Activated CD4-positive, CD25-positive, alpha-beta regulatory T cell (primary cell): ENCODE measurements at places on chromosomes 1 and 21.

DNA sequence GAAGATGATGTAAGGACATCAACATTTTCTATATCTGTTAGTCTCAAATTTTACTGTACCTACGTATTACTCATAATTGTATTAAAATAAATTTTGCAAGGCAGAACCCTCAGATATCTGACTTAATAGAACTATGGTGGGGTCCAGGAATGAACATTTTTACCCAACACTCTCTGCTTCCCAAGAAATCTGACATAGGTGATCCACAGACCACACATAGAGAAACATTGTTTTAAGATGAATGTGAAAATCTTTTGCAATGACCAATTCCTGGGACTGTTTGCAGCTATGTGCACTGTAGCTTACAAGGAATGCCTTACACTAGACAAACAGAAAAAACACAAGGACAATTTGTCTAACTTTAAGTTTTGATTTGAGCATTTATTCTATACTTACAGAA is 645.6 kb upstream of the ADGRL2 start:
- no peak for DNase-seq

DNA sequence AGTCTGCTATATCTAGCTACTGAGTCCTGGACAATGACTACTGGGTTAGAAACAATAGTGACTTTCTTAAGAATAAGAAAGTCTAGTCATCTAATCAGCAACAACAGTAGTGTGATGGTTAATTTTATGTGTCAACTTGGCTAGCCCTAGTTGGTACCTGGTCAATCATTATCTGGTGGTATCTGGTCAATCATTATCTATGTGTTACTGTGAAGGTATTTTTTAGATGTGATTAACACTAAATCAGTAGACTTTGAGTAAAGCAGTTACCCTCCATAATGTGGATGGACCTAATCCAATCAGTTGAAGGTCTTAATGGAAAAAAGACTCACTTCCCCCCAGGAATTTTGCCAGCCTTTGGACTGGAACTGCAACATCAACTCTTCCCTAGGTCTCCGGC is 312.6 kb downstream of the SIPA1L2 start:
- DNase-seq = no peak

- DNase-seq = no peak
Observed at GRCh38 chr1:47915677-47916353, 81.4 kb downstream of the TRABD2B start.

- no peak for DNase-seq
Observed at GRCh38 chr1:113248494-113248893, 141.8 kb upstream of the MAGI3 start.

- DNase-seq = no peak
Observed at GRCh38 chr1:165520646-165521045, 23.2 kb upstream of the LRRC52 start.

GRCh38 chr1:52679498-52679897 is 18.6 kb downstream of the COA7 start:
- no peak for DNase-seq

DNA sequence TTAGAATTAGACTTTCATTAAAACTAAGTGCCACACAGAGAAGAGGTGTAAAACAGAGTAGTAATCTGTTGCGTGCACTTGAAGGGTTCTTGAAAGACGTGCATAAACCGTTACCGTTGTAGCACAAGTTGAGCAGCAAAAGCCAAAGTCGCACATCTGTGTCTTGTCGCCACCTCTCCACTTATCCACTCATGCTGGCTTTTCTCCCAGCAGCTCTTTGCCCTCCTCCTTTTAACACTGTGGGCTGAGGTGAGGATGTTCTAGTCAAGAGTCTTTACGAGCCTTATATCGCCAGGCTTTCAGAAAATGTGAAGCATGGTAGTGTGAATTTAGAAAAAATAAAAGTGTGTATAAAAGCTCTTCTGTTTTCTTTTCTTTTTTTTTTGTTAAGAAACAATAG is 48.0 kb downstream of the NR5A2 start:
- no peak for DNase-seq
